Natural killer cell treated with Interleukin-12 subunit alpha and Interleukin-12 subunit beta and Interleukin-15 and Interleukin-18, amount 100 ng/mL, for 72 hours (primary cell): ENCODE measurements at places on chromosomes 16 and 17. TPM values are rescaled to one million over a fixed set of nuclear protein-coding genes. Genes with fewer than 3 reads are reported as not detected.

GRCh38 chr17:19346351-19347255, 15.9 kb downstream of the B9D1 start:
- peaks cover 3% of the 10 kb centered on the region for H3K4me1 ChIP-seq
- no peak overlapping the region for H3K4me3 ChIP-seq
- DNase-seq: peak; percentile 56
- no peak overlapping the region for H3K27ac ChIP-seq

MMP15 gene
- total RNA-seq: 0.31 TPM

DNA sequence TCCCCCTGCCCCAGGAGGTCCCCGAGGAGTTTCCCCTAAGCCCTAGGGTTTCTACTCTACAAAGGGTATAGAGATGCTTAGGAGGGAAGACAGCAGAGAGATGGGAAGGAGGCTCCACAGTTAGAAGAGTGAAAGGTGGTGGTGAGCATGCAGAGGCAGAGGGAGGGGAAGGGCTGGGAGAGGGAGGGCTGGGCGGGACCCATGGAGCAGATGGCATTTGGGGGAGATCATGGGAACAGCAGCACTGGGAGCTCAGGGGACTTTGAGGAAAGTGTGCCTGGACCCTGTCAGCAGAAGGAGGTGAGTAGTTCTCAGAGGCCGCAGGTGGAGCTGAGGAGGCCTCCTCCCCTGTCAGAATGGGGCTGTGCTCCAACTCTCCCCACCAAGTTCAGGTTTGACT, 650 bp upstream of the OTOP3 start:
- no peaks in the 10 kb centered on the region for H3K36me3 ChIP-seq
- H3K4me3 ChIP-seq: no peak overlapping the region
- peaks cover 54% of the 10 kb centered on the region for H3K27me3 ChIP-seq
- H3K4me1 ChIP-seq: peaks cover 4% of the 10 kb centered on the region
- no peak overlapping the region for H3K27ac ChIP-seq
- DNase-seq: no peak

- H3K27ac ChIP-seq: no peak overlapping the region
- H3K4me3 ChIP-seq: no peak overlapping the region
- no peaks in the 10 kb centered on the region for H3K36me3 ChIP-seq
- no peaks in the 10 kb centered on the region for H3K4me1 ChIP-seq
- DNase-seq: no peak
Observed at GRCh38 chr17:54256401-54256929, 433.7 kb downstream of the KIF2B start.

- no peak overlapping the region for H3K27ac ChIP-seq
- H3K4me3 ChIP-seq: no peak overlapping the region
- peaks cover 3% of the 10 kb centered on the region for H3K27me3 ChIP-seq
- DNase-seq: no peak
- H3K4me1 ChIP-seq: no peaks in the 10 kb centered on the region
Observed at GRCh38 chr17:10824874-10825273, 13.0 kb downstream of the PIRT start.

GRCh38 chr17:78708510-78708973, 73.5 kb downstream of the CYTH1 start:
- H3K4me3 ChIP-seq: peak overlapping the region; percentile 67
- peaks cover 7% of the 10 kb centered on the region for H3K36me3 ChIP-seq
- no peak for DNase-seq

DNA sequence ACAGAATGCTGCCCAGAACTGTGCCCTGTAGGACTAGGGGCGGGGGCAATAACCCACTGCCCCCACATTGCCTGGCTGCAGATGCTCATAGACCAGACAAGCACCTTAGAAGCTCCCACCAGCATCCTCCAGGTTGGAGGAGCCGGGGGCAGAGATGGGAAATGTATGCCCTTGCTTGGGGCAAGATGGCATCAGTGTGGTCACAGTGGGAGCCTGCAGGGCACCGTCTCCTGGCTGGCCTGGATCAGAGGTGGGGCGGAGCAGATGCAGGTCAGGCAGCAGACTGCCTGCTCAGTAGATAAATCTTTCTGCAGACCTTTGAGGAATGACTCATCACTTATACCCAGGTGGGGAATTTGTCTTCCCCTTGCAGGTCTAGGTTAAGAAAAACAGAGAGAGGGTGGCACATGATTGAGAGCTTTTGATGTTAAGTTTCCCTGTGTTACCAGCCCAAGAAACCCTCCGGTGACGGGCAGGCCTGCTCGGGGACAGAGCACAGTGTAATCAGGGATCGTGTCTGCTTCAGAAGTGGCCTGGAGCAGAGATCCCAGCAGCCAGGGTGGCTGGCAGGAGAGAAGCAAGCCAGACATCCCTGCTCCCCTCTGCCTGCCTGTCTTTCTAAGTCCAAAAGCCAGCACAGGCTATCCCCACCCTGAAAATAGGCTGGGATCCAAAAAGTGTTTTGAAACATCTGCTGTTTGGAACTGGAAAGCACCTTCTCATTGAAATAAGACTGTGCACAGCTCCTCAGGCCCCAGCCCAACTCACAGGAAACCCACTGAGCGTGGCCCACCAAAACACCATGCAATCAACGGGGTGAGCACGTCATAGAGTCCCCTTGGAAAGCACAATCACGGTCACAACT, 50.7 kb upstream of the RPL38 start:
- no peak overlapping the region for H3K27ac ChIP-seq
- peaks cover 13% of the 10 kb centered on the region for H3K27me3 ChIP-seq
- H3K4me3 ChIP-seq: no peak overlapping the region
- no peaks in the 10 kb centered on the region for H3K4me1 ChIP-seq

- H3K4me3 ChIP-seq: no peak overlapping the region
Observed at GRCh38 chr16:47073223-47074155, 70.3 kb downstream of the NETO2 start.

GRCh38 chr17:69236464-69236863, 7.8 kb upstream of the ABCA10 start:
- peaks cover 15% of the 10 kb centered on the region for H3K36me3 ChIP-seq
- no peak overlapping the region for H3K4me3 ChIP-seq
- H3K27me3 ChIP-seq: no peaks in the 10 kb centered on the region
- H3K4me1 ChIP-seq: no peaks in the 10 kb centered on the region
- no peak overlapping the region for H3K27ac ChIP-seq

DNA sequence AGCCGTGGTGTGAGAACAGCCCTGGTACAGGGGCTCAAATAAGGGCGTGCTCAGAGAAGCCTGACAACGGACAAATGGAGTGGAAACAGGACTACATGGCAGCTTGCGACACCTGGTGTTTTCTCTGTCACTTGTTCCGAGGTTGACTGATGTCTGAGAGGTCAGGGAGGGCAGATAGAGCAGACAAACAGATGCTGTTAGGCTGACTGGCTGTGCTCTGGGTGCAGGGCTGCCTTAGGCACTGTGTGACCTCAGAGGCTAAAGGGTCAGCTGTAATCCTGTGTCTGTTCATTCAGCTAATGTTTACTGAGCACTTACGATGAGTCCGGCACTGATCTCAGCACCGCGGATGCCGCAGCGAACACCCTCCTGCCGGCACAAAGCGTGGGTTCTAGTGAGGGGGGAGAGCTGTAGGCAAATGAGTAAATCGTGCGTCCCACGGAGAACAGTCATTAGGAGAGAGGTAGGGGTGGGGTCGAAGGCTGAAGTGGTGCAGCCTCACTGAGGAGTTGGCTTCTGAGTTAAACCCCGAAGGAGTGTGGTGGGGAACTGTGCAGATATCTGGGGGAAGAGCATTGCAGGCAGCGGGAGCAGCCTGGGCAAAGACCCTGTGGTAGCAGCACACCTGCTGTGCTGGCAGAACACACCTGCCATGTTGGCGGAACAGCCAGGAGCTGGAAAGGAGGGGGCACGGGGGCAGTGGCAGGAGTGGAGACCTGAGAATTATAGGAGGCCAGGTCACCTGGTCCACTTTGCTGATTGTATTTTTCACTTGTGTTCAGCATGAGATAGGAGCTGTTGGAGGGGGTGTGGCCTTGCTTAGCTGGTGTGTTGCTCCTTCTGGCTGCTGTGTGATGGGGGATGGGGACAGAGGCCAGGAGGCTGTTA, 35.0 kb downstream of the GPT2 start:
- H3K36me3 ChIP-seq: no peaks in the 10 kb centered on the region
- no peak overlapping the region for H3K4me3 ChIP-seq
- no peaks in the 10 kb centered on the region for H3K27me3 ChIP-seq
- H3K27ac ChIP-seq: no peak overlapping the region
- H3K4me1 ChIP-seq: no peaks in the 10 kb centered on the region

DNA sequence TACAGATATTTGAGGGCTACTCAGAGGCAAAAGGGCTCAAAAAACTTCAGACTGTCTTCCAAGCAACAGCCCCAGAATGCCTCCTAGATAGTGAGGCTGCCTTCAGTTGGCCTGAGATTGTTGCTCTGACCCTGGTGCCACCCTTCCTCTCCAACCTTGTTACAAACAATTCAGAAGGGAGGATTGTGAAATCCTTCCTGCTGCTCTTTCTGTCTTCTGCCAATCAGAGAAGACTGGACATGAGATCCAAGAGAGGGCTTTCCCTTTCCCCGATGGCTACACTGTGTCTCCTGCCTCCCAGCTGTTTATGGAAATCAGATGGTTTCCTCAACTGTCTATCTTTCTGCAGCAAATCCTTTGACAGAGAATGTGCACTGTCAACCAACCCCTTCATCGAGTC, 419.9 kb downstream of the CDH13 start:
- H3K4me1 ChIP-seq: peaks cover 3% of the 10 kb centered on the region
- H3K27ac ChIP-seq: no peak overlapping the region
- H3K36me3 ChIP-seq: peaks cover 11% of the 10 kb centered on the region

DNA sequence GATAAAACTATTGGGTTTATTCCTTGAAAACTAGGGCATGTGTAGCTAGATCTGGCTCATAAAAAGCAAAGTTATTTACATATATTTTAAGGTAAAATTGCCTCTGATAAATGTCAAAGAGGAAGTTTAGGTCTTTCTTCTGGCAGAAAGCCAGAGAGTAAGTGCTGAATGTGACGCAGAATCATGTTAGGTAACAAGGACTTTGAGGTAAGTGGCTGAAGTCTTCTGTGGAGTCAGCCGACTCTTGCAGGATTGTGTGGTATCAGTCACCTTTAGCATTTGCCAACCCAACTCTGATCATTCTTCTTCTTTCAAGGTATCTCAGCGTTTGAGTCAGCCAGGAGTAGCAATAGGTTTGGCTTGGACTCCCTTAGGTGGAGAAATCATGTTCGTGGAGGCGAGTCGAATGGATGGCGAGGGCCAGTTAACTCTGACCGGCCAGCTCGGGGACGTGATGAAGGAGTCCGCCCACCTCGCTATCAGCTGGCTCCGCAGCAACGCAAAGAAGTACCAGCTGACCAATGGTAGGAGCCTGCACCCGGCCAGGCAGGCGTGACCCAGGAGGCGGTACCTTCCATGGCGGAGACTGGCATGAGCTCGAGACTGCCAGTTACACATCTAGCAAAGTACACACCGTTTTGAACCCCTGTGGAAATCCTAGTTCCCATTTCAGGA, 37.9 kb downstream of the SIAH1 start:
- H3K27ac ChIP-seq: no peak overlapping the region
- no peak overlapping the region for H3K4me3 ChIP-seq
- no peaks in the 10 kb centered on the region for H3K4me1 ChIP-seq
- no peaks in the 10 kb centered on the region for H3K36me3 ChIP-seq
- no peak for DNase-seq
- H3K27me3 ChIP-seq: no peaks in the 10 kb centered on the region

DNA sequence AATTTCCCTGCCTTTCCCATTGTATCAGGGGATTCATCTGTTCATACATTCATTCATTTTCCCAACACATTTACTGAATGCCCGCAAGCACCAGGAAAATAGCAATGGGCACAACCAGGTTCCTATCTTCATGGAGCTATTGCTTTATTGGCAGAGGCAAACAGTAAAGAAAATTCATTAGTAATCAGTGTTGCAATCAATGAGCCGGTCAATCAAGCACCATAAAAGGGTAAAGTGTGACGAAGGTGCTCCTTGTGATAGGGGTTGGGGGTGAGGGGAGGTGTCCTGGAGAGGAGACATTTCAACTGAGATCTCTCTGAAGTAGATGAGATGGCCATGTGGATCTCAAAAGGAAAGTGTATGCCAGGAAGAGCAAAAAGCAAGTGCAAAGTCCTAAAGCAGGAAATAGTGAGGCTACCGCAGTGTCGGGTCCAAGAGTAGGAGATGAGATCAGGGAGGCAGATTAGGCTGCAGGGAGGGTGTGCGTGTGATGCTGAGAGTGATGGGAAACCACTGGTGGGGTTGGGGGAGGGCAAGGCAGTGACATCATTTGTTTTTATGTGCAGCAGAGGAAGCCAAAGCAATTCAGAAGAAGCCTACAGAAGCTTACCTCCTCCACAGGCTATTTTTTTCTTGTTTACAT, 28.4 kb downstream of the CDH13 start:
- DNase-seq: peak; percentile 70
- H3K36me3 ChIP-seq: no peaks in the 10 kb centered on the region
- peak overlapping the region; percentile 72 for H3K4me3 ChIP-seq

GRCh38 chr17:69105907-69106730, 35.6 kb downstream of the ABCA6 start:
- H3K27ac ChIP-seq: no peak overlapping the region
- no peaks in the 10 kb centered on the region for H3K36me3 ChIP-seq
- no peak for DNase-seq
- H3K4me3 ChIP-seq: no peak overlapping the region

OR1A1 gene
- not detected for total RNA-seq

DNA sequence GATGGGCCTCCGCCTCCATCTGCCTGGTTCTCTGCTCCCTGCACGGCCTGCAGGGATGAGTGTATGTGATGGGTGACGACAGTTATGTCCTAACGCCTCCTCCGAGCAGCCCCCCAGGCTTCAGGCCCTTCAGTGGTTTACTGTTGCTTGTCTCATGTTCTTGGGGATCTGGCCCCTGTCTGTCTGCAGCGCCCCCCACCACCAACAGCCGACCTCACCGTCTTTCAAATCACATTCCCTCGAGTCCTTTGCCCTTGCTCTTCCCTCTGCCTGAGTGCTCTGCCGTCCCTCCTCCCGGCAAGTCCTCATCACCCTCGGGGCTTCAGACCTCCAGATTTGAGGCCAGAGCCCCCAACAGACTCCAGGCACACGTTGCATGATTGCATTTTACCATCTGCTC, 18.2 kb downstream of the METTL22 start:
- no peak overlapping the region for H3K27ac ChIP-seq
- no peak overlapping the region for H3K4me3 ChIP-seq
- no peak for DNase-seq
- H3K27me3 ChIP-seq: no peaks in the 10 kb centered on the region
- H3K36me3 ChIP-seq: peaks cover 26% of the 10 kb centered on the region

GRCh38 chr16:49809062-49809461, 46.9 kb downstream of the ZNF423 start:
- no peak for DNase-seq
- H3K27me3 ChIP-seq: peaks cover 2% of the 10 kb centered on the region
- no peaks in the 10 kb centered on the region for H3K4me1 ChIP-seq

DNA sequence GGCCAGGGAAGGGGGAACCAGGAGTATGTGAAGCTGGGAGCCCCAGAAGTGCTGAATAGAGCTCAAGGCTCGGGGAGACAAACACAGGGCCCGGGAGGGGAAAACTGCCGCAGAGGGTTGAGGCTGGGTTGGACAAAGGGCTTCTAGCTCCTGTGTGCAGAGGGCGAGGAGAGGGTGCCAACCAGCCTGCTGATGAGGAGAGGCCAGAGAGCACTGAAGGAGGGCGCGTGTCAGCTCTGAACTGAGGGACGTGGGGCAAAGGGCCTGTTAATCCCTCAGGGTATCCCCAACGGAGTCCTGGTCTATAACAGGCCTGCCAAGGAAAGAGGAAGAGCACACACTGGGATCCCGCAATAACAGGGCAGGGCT, 151.3 kb downstream of the C16orf78 start:
- H3K4me3 ChIP-seq: no peak overlapping the region
- peaks cover 11% of the 10 kb centered on the region for H3K27me3 ChIP-seq
- peaks cover 8% of the 10 kb centered on the region for H3K4me1 ChIP-seq
- H3K27ac ChIP-seq: no peak overlapping the region
- DNase-seq: no peak
- no peaks in the 10 kb centered on the region for H3K36me3 ChIP-seq

- H3K4me3 ChIP-seq: no peak overlapping the region
- peaks cover 31% of the 10 kb centered on the region for H3K4me1 ChIP-seq
Observed at GRCh38 chr17:78769196-78769773, 12.8 kb downstream of the CYTH1 start.
